ENCODE measurements at places on chromosomes 5 and 9. TPM values are rescaled to one million over a fixed set of nuclear protein-coding genes. Genes with fewer than 3 reads are reported as not detected.

GAPVD1 gene
- total RNA-seq: 34.6 TPM

PIGO gene
- 18.9 TPM for total RNA-seq

GARIN3 gene
- not detected for total RNA-seq

C5orf22 gene
- 30.9 TPM for total RNA-seq

C6 gene
- total RNA-seq: not detected

RGP1 gene
- 16.0 TPM for total RNA-seq

MARCOL gene
- not detected for total RNA-seq

SIGMAR1 gene
- total RNA-seq: 167 TPM

RANBP17 gene
- 53.1 TPM for total RNA-seq

IL9 gene
- total RNA-seq: not detected

RCL1 gene
- 41.2 TPM for total RNA-seq

FAM163B gene
- 1.3 TPM for total RNA-seq

PTCH1 gene
- 36.9 TPM for total RNA-seq

CCDC183 gene
- total RNA-seq: 1.1 TPM

PLEKHG4B gene
- 54.8 TPM for total RNA-seq

ITK gene
- not detected for total RNA-seq

PRDM9 gene
- total RNA-seq: not detected

CYSRT1 gene
- 1.4 TPM for total RNA-seq

SARDH gene
- 10.4 TPM for total RNA-seq

PCAT7 gene
- total RNA-seq: 5.5 TPM

ESM1 gene
- not detected for total RNA-seq

TIMD4 gene
- not detected for total RNA-seq
